Progenitor cell of endocrine pancreas (in vitro differentiated cells): ENCODE measurements at places on chromosomes 6 and 20.

DNA sequence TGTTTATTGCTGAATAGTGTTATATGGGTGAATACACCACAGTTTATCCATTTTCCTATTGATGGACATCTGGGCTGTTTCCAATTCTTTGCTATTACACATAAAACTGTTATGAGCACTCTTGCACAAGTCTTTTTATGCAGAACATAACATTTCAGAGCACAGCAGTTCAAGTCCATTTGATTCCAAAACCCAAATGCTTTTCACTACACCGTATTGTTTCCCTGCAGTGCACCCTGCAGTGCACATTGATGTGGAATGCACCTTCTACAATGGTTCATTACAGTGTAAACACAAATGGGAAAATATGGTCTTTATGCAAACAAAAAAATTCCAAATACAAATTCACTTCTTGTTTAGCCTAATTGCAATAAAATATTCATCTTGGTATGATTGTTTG is 3.6 kb upstream of the SLC2A12 start:
- no peaks in the 10 kb centered on the region for H3K36me3 ChIP-seq
- peaks cover 32% of the 10 kb centered on the region for H3K4me1 ChIP-seq
- DNase-seq = no peak
- H3K27ac ChIP-seq = no peak overlapping the region
- no peaks in the 10 kb centered on the region for H3K27me3 ChIP-seq
- no peak overlapping the region for H3K4me3 ChIP-seq

GRCh38 chr6:30378290-30378937 is 33.5 kb downstream of the RPP21 start:
- no peak overlapping the region for H3K27ac ChIP-seq
- DNase-seq = no peak
- H3K27me3 ChIP-seq = peaks cover 57% of the 10 kb centered on the region

DNA sequence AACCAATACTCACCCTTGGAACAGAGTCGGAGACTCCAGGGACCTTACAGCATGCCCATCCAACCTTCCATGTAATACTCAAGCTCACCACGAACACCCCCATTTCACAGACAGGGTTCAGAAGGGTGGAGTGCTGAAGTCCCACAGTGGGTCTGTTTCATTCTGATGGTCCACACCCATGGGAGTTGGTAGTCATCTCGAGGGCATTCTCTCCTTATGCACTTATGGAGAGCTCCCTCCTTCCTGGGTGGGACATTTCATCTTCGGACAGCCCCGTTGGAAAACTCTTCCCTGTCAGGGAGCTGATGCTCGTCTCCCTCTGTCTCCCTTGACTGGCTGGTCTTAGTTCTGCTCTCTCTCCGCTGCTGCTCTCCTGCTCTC is 38.9 kb downstream of the COX4I2 start:
- peak overlapping the region; percentile 89 for H3K27ac ChIP-seq
- DNase-seq = no peak
- H3K4me1 ChIP-seq = peaks cover 51% of the 10 kb centered on the region

- H3K27me3 ChIP-seq = no peaks in the 10 kb centered on the region
- no peak for DNase-seq
- H3K4me3 ChIP-seq = peak overlapping the region; percentile 12
- peaks cover 36% of the 10 kb centered on the region for H3K36me3 ChIP-seq
- peak overlapping the region; percentile 65 for H3K27ac ChIP-seq
- H3K4me1 ChIP-seq = peaks cover 30% of the 10 kb centered on the region
These were observed 4.3 kb downstream of the PPP1R10 start for GRCh38 chr6:30612687-30613248.

DNA sequence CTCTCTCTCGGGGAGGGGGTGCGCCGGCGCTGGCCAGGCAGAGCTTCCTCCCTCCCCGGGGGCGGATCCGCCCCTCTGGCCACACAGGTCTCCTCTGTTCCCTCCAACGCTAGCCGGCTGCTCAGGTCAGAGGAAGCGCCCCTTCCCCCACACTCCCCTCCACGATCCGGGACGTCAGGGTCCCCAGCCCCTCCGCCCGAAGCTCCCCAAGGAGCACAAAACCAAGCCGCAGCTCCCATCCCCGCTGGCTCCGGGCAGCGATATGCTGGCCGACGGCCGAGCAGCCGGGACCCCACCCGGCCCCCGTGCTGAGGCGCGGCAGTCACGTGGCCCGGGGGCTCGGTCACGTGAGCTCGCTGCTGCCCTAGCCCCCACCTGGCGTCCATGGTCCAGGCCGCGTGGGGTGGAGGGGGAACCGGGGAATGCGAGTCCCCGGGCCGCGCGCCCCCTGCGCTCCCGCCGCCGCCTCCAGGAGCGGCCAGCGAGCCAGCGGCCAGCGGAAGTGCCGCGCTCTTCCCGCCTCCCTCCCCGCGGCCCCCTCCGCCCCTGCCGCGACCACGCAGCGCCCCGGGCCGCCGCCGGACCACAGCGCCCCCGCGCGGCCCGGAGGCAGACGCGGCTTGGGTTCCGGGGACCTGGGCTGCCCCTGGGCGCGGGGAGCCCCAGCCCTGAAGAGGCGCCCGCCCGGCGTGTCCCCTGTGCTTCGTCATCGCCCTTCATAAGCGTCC is at the start of gene SLC35B2:
Gene SLC35B2 (minus strand): TSS at position 504 of the 728 bp plus-strand sequence. CDS start 118 bp downstream, at position 386.
- peaks cover 24% of the 10 kb centered on the region for H3K36me3 ChIP-seq
- H3K4me1 ChIP-seq = peaks cover 28% of the 10 kb centered on the region
- peak; percentile 65 for DNase-seq
- H3K27me3 ChIP-seq = no peaks in the 10 kb centered on the region
- H3K27ac ChIP-seq = peak within 1 kb of the TSS; percentile 92

- no peak overlapping the region for H3K4me3 ChIP-seq
- H3K4me1 ChIP-seq = no peaks in the 10 kb centered on the region
- H3K27me3 ChIP-seq = no peaks in the 10 kb centered on the region
- H3K36me3 ChIP-seq = no peaks in the 10 kb centered on the region
- no peak for DNase-seq
These were observed 134.9 kb downstream of the SCML4 start for GRCh38 chr6:107689190-107689589.

GRCh38 chr20:881051-881782 is 34.9 kb downstream of the ANGPT4 start:
- DNase-seq = no peak
- H3K36me3 ChIP-seq = no peaks in the 10 kb centered on the region
- H3K4me3 ChIP-seq = no peak overlapping the region
- H3K27ac ChIP-seq = no peak overlapping the region

GRCh38 chr6:160398674-160399271 is 50.6 kb downstream of the SLC22A3 start:
- H3K36me3 ChIP-seq = no peaks in the 10 kb centered on the region
- DNase-seq = no peak
- H3K4me3 ChIP-seq = no peak overlapping the region
- peaks cover 17% of the 10 kb centered on the region for H3K4me1 ChIP-seq
- H3K27me3 ChIP-seq = no peaks in the 10 kb centered on the region

DNA sequence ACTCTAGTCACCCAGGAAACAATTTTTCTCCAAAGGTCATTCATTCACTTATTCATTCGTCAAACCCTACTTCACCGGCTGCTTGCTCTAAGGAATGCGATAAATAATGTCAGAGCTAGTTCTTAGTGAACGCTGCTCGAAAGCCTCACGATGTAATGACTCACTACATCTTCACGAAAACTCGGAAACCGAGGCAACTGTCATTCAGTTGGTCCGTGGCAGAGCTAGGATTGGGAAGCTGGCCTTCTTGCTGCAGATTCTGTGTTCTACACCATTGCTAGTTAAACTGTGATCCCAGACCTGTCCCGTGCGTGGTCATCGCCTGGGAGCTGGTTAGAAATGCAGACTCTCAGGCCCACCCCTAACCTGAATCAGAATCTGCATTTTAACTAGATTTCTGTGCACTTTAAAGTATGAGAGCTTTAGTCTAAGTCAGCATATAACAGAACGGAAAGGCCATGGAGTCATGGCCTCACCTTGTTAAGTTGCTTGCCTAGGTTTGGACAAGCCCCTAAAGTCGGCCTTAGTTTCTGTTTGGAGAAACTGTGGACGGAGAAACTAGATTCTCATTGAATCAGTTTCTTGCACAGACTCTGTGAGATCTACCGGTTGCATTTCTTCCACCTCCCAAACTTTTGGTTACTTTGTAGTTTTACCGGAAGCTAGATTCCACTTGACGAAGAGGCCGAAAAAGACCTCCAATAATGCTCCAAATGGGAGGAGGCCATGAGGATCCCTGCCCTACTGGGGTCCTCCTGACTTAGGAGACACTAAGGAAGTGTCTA is 651 bp upstream of the CCND3 start:
- H3K4me3 ChIP-seq = peak overlapping the region; percentile 74
- H3K4me1 ChIP-seq = peaks cover 10% of the 10 kb centered on the region
- H3K27me3 ChIP-seq = peaks cover 25% of the 10 kb centered on the region
- no peak for DNase-seq
- no peaks in the 10 kb centered on the region for H3K36me3 ChIP-seq

DNA sequence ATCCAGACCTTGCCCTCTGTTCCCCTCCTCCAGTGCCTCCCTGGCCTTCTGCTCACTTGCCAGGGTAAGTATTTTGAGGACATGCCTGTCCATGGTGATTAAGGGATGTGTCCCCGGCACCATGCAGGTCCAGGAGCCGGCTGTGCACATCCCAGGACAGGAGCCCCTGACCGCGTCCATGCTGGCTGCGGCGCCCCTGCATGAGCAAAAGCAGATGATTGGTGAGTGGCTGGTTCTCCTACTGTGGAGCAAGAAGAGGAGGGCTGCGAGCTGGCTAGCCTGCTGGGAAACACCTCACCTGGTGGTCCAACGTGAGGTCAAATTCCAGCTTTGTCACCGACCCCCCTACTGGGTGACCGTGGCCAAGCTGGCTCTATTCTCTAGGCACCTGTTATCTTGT is 23.7 kb downstream of the TOMM34 start:
- peaks cover 11% of the 10 kb centered on the region for H3K36me3 ChIP-seq
- DNase-seq = no peak
- H3K27me3 ChIP-seq = no peaks in the 10 kb centered on the region
- H3K4me1 ChIP-seq = peaks cover 5% of the 10 kb centered on the region
- H3K4me3 ChIP-seq = no peak overlapping the region

DNA sequence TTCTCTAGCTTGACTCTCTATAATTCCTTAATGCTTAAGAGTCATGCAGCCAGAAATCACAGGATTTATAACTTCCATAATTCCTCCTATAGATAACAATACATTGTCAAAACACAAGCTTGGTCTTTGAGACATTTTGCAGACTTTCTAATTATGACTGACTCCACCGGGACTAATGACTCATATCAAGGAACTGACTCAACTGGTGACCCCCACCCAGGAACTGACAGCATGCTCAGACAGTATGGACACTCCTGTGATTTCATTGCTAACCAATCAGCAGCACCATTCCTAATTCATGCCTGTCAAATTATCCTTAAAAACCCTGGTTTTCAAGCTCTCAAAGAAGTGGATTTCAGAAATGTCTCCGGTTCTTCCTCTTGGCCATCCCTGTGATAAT is 670.5 kb upstream of the IMPG1 start:
- no peaks in the 10 kb centered on the region for H3K36me3 ChIP-seq
- H3K4me3 ChIP-seq = no peak overlapping the region
- DNase-seq = no peak
- H3K4me1 ChIP-seq = no peaks in the 10 kb centered on the region

DNA sequence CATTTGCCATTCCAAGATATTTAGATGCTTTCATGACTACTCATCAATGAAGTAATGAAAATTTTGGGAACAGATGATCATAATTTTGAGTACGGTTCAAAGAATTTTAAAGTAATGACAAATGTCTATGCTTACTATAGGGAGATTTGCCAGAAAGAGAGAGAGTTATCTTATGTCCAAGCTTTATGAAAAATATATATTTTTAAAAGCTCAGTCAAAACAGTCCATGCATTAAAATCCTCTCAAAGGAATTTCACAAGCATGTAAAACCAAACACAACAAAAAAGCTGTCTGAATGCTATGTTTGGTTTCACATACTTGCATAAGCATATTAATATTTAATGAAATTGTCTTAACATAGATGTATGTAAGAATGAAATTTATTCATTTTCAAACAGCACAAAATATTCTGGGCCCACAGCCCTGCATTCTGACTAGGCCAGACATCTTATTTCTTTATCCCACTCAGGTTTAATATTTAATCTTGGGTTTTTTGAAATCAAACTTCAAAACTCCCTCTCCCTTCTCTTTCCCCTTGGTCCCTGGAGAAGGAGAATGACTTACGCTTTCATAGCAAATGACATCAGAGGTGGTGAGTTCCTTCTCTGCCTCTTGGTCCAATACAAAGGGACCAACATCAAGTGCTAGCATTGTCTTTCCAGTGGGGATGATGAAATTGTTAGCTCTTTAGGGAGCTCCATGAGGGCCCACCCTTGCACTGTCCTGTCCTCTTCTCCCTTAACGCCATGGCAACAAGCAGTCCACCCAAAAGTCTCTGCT is 94.2 kb downstream of the ADAT2 start:
- H3K4me3 ChIP-seq = no peak overlapping the region
- H3K4me1 ChIP-seq = no peaks in the 10 kb centered on the region
